Activated CD4-positive, alpha-beta T cell treated with anti-CD3 and anti-CD28 coated beads, Interleukin-2, amount 10 ng/mL, durations not matched to agents 7 days and 5 days (primary cell): ENCODE measurements at places on chromosomes 5 and 9.

DNA sequence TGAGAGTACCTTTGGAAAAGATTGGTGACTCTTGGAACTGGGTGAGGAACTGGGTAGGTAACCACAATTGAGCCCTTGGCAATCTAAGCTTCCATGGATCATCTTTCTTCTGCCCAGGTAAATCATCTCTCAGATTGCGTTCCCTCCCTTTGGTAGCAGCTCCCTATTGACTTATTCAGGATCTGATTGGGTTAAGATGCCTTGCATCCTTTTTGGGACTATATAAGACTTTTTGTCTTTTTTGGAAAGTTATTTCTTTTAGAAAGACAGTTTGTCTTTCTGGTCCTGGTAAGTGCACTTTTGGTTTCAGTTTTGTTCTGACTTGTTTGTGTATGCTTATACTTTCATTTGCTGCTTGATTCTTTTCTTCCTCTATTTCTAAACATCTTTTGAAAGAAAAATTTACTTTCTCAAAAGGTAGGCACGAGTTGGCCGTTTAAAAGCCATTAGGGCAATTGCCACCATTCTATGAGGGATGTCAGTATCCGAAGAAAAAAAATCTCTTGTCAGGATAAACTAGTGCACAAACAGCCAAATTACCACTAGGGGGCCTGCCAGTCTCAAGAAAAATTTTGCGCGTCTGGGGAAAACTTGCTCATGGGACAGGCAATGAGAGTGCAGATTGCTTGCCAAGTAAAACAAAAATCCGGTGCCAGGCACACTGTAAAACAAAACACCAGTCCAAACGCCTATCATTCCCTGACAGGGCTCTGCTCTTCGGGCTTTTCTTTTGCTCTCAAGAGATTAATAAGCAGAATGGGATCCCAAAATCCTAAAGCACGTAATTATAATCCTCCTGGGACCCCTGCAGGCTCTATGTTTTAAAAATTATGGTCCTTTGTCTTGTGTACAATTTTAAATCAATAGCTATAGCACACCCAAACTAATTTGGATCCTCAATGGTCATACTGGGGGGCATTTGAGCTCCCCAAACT, 12.8 kb downstream of the OR1J1 start:
- H3K27ac ChIP-seq, result peak overlapping the region; percentile 94
- peaks cover 22% of the 10 kb centered on the region for H3K4me1 ChIP-seq
- peak overlapping the region; percentile 82 for H3K4me3 ChIP-seq
- peak; percentile 80 for DNase-seq

GRCh38 chr9:113387560-113388230, 10.9 kb upstream of the HDHD3 start:
- no peaks in the 10 kb centered on the region for H3K27me3 ChIP-seq
- H3K36me3 ChIP-seq, result peaks cover 27% of the 10 kb centered on the region

- peaks cover 19% of the 10 kb centered on the region for H3K4me1 ChIP-seq
- no peak overlapping the region for H3K27ac ChIP-seq
- no peaks in the 10 kb centered on the region for H3K36me3 ChIP-seq
- no peaks in the 10 kb centered on the region for H3K27me3 ChIP-seq
- no peak for DNase-seq
These were observed 452.3 kb upstream of the PTGER4 start for GRCh38 chr5:40227366-40227765.

DNA sequence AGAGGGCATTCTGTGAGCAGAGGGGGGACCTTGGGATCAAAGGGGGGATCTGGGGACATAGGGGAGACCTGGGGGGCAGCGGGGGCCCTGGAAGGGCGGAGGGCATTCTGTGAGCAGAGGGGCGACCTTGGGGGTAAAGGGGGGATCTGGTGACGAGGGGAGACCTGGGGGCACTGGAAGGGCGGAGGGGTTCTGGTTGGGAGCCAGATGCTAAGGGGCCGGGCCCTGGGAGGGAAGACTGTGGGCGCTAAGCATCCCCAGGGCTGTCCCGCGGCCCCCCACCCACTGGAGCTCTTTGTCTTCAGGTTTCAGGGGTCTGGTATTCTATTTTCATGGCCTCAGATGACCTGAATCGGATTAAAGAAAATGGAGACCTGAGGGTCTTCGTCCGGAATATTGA, 748 bp downstream of the LCN9 start:
- no peaks in the 10 kb centered on the region for H3K4me1 ChIP-seq
- H3K4me3 ChIP-seq, result no peak overlapping the region
- no peaks in the 10 kb centered on the region for H3K36me3 ChIP-seq
- peak overlapping the region; percentile 46 for H3K27ac ChIP-seq
- H3K27me3 ChIP-seq, result no peaks in the 10 kb centered on the region
- DNase-seq, result no peak
